ENCODE measurements at places on chromosomes 1 and 21.

- DNase-seq = no peak
Observed at GRCh38 chr1:201383647-201384405, 6.3 kb upstream of the TNNT2 start.

DNA sequence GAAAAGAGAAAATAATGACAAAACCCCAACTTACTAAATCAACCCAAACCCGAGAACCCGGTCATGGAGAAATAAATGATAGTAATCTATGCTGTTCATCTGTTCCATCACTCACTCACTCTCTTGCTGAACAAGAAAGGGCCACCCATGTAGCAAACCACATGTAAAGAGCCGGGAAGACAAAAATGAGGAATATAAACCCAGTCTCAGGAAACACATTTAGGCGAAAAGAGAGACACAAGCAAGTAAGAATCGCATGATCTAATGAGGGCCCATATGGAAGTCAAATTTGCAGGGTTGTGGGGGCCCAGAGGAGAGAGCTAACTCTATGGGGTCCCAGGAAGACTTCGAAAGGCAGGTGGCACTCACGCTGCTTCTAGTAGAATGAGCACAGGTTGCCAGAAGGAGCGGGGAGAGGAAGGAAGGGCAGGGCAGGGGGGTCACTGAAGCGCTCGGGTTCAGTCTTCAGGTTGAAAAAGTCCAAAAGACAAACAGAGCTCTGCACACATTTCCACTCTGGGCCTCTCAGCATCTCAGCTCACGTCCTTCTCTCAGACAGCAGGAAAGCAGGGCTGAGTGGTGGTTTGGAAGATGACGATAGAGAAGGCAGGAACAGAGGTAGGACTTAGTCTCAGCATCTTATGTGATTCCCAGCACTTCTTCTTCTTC is 142.9 kb upstream of the KRTAP19-8 start:
- DNase-seq = no peak

GRCh38 chr1:153832293-153832692 is 57.1 kb downstream of the SLC27A3 start:
- no peak for DNase-seq

- DNase-seq = no peak
Observed at GRCh38 chr21:22855581-22855980, 1857.4 kb downstream of the NCAM2 start.

GRCh38 chr21:43944757-43945156 is 67.4 kb upstream of the TRAPPC10 start:
- DNase-seq = no peak

GRCh38 chr21:35266546-35266945 is 217.4 kb upstream of the RUNX1 start:
- no peak for DNase-seq

- DNase-seq = no peak
Observed at GRCh38 chr1:156539818-156540355, 32.5 kb downstream of the IQGAP3 start.
